PC-3 (cell line): ENCODE measurements at places on chromosomes 12 and 14. TPM values are rescaled to one million over a fixed set of nuclear protein-coding genes. Genes with fewer than 3 reads are reported as not detected.

- H3K4me1 ChIP-seq = peaks cover 8% of the 10 kb centered on the region; the same call in 1 of the 2 replicates
- H3K27ac ChIP-seq = no peak overlapping the region
- no peak for DNase-seq
- no peaks in the 10 kb centered on the region for H3K27me3 ChIP-seq
- no peaks in the 10 kb centered on the region for H3K36me3 ChIP-seq
These were observed 11.5 kb upstream of the TSPAN8 start for GRCh38 chr12:71169286-71169685.

- peaks cover 21% of the 10 kb centered on the region for H3K4me1 ChIP-seq
- no peak overlapping the region for H3K27ac ChIP-seq
- peak; percentile 44 for DNase-seq
- H3K36me3 ChIP-seq = no peaks in the 10 kb centered on the region
These were observed 396.1 kb downstream of the RAD51B start for GRCh38 chr14:68215629-68216028.

DNA sequence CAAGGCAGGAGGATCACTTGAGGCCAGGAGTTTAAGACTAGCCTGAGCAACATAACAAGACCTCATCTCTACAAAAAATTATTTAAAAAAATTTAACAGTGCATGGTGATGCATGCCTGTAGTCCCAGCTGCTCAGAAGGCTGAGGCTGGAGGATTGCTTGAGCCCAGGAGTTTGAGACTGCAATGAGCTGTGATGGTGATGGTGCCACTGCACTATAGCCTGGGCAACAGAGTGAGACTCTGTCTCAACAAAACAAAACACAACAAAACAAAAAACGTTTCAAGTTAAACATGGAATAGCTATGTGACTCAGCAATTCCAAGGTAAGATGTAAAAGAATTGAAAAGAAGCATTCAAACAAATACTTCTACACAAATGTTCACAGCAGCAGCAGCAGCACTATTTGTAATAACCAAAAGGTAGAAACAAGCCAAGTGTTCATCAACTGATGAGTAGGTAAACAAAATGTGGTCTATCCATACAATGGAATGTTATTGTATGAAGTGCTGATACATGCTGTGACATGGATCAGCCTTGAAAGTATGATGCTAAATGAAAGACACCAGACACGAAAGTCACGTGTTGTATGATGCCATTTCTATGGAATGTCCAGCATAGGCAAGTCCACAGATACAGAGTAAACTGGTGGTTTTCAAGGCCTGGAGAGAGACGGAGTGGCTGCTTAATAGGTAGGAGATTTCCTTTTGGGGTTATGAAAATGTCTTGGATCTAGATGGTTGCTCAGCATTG, 31.4 kb downstream of the CFAP251 start:
- H3K4me3 ChIP-seq = no peak overlapping the region
- H3K27me3 ChIP-seq = no peaks in the 10 kb centered on the region
- H3K4me1 ChIP-seq = peaks cover 12% of the 10 kb centered on the region; the same call in 1 of the 2 replicates
- no peak overlapping the region for H3K27ac ChIP-seq
- peak; percentile 57 for DNase-seq

- H3K27ac ChIP-seq = no peak overlapping the region
- DNase-seq = no peak
- H3K4me1 ChIP-seq = peaks cover 4% of the 10 kb centered on the region; the same call in 1 of the 2 replicates
- peaks cover 7% of the 10 kb centered on the region for H3K36me3 ChIP-seq
- H3K27me3 ChIP-seq = no peaks in the 10 kb centered on the region
- H3K4me3 ChIP-seq = no peak overlapping the region
These were observed 884 bp downstream of the GPD1 start for GRCh38 chr12:50104417-50105366.

DNA sequence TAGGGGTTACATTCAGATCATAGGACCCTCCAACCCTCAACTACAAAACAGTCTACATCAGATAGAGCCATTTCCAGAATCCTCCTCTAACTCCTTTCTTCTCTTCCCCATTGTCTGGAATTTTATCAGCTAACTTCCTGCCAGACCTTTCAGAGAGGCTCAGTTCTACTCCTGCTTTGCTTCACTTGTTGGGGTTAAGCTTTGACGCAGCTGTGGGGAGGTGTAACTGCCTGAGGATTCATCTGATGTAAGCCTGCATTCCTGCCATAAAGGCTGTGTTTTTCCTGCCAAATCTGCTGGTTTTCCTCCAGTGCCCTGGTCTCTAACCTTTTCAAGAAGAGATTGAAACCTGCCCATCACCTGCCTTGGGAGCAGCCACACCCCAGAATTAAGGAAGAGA, 16.9 kb downstream of the DHRS2 start:
- no peaks in the 10 kb centered on the region for H3K36me3 ChIP-seq
- H3K27me3 ChIP-seq = peaks cover 45% of the 10 kb centered on the region
- H3K4me1 ChIP-seq = no peaks in the 10 kb centered on the region
- DNase-seq = no peak

GRCh38 chr14:74954947-74955228, 509 bp downstream of the PGF start:
- no peaks in the 10 kb centered on the region for H3K27me3 ChIP-seq
- H3K4me1 ChIP-seq = peaks cover 7% of the 10 kb centered on the region
- peak overlapping the region; percentile 56 for H3K4me3 ChIP-seq

Gene SSTR1
- 0.07 and 0.23 TPM in 2 replicates for total RNA-seq

Gene ABCD2
- not detected in 2 replicates for total RNA-seq
